ENCODE measurements at places on chromosomes 7 and 10. TPM values are rescaled to one million over a fixed set of nuclear protein-coding genes. Genes with fewer than 3 reads are reported as not detected.
A peak's percentile ranks its signal among the peaks of the same experiment; 100 is the strongest.

GRCh38 chr10:127945341-127945758, 38.4 kb downstream of the PTPRE start:
- no peak for DNase-seq

DNA sequence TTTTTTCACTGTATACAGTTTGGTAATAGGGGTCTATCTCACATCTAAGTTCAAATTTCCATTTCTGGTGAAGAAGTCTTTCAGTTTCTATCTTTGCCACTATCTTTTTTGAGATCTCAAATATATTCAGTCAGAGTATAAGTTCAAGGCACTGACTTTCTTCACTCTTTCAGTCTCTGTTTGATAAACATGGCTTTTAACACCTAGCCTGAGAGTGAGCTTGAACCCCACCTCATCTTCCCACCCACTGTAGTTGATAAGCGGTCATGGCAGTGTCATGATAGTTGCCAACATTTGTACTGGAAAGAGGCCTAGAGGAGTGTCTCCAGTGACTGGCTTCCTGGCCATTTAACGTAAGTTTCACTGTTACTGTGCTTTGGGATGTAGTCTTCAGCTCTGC, 41.2 kb upstream of the AGR3 start:
- no peak for DNase-seq

DNA sequence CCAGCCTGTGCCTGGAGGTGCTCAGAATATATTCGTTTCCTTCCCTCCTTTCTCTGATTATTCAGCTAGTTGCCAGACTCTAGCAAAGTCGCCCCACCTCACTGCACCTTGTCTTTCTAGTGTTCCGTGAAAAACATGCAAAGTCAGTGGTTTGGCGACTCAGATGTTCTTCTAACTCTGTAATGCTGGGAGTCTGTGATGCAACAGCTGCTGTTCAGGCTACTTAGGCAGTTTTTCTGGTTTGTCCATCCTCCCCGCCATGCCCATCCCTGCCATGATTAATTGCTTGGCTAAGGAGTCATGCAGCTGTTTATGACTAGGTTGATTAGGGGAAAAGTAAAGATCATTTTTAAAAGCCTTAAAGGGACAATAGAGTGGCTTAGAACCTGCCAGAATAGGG, 99.4 kb downstream of the MTPN start:
- no peak for DNase-seq

GRCh38 chr10:66627156-66627555, 298.7 kb upstream of the LRRTM3 start:
- DNase-seq: no peak

GRCh38 chr7:27179503-27180430, 5.3 kb downstream of the HOXA11 start:
- peak; percentile 72 for DNase-seq

GRCh38 chr7:47443049-47443448, 138.9 kb downstream of the TNS3 start:
- DNase-seq: peak; percentile 51

DNA sequence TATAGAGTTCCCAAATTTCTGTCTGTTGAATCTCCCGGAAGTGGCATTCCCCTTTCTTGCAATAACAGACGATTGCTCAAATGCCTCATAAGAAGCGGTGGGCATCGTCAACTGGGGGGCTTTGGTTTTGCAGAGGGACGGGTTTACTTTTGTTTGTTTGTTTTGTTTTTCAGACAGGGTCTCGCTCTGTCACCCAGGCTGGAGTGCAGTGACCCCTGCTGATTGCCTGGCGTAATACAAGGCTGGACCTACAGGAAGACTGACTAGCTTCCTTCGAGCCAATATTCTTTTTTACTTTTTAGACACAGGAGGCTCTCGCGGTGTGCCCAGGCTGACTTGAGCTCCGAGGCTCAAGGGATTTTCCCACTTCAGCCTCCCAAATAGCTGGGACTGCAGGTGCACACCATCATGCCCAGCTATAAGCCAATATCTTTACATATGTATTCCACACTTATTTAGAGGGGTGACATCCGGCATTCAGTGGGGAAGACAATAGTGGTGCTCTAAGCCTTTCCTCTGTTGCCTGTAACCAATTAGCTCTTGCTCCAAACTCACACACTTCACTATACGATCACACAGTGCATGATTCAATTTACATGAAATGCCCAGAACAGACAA, 58.1 kb downstream of the FHIP2A start:
- DNase-seq: peak; percentile 56

- no peak for DNase-seq
Observed at GRCh38 chr7:82039621-82040020, 269.8 kb upstream of the HGF start.

The RPS24 gene
- 1,156 TPM for total RNA-seq

The IDI2 gene
- total RNA-seq: not detected

The MGMT gene
- 13.4 TPM for total RNA-seq
